Natural killer cell (primary cell): ENCODE measurements at places on chromosomes 1 and 21. TPM values are rescaled to one million over a fixed set of nuclear protein-coding genes. Genes with fewer than 3 reads are reported as not detected.

DNA sequence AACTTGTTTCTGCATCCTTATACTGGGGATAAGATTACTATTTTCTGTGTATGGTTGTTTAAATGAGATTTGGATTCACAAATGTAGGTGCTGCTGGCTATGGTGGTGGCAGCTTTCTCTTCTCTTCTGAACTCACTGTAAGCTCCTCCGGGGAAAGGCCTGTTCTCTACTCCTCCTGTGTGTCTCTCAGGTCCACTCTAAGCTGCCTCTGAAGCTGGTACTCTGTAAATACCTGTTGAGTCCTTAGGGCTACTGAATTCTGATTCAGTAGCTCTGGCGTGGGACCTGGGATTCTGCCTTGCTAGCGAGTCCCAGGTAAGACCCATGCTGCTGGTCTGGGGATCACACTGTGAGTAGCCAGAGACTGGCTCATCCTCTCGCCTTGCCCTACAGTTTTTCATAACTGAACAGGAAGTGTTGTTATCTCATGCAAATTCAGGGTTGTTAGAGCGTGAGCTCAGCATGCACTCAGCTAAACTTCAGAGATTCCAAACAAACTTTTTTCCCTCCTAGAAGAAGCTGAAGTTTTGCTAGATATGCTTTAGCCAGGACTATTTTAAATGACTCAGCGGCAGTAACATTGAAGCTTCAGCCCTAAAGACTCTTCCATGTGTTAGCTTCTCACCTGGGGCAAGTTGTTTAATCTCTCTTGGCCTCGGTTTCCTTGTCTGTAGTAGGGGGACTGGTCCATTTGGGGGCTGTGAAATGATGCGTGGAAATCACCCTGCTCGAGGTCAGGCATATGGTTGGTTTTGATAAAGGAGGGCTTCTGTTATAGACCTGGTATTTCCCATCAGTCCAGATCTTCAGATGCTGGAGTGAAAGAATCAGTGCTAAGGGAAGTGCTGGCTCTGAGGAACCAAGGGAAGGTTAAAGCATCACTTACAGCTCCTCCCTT is 271.5 kb upstream of the TMEM51 start:
- no peaks in the 10 kb centered on the region for H3K4me1 ChIP-seq
- H3K27me3 ChIP-seq = no peaks in the 10 kb centered on the region
- no peak for DNase-seq
- no peaks in the 10 kb centered on the region for H3K36me3 ChIP-seq
- no peak overlapping the region for H3K4me3 ChIP-seq

Gene EIF2D
- total RNA-seq = 31.8 TPM

DNA sequence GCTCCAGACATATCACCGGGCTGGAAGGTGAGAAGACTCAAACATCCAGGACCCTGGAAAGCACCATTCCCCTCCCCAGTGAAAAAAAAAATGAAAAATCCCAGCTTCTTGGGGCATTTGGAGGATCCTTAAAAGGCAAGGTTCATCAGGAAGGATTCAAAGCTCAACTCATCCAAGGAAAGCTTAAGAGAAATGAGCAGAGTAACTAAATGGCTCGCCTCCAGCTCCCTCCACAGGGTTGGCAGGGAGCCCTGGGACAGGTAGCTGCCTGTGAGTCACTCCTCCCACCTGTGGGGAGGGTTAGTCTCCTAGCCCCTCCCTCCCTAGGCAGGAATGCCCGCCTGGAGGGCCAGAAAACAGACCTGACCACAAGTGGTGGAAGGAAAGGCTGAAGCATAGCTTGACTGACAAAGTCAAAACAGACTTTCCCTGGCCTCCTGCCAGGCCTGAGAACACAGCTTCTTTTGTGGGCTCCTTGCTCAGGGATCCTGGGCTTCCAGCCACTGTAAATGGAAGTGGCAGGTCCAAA is 712 bp upstream of the LAMB3 start:
- H3K4me1 ChIP-seq = peaks cover 18% of the 10 kb centered on the region
- no peak overlapping the region for H3K27ac ChIP-seq
- no peaks in the 10 kb centered on the region for H3K36me3 ChIP-seq
- no peak overlapping the region for H3K4me3 ChIP-seq

Gene VASH2
- total RNA-seq = not detected

Gene PKP1
- total RNA-seq = not detected

GRCh38 chr1:206713070-206713469 is 28.4 kb downstream of the MAPKAPK2 start:
- H3K27ac ChIP-seq = peak overlapping the region; percentile 60
- DNase-seq = peak; percentile 58
- H3K36me3 ChIP-seq = no peaks in the 10 kb centered on the region
- H3K27me3 ChIP-seq = no peaks in the 10 kb centered on the region
- H3K4me1 ChIP-seq = peaks cover 61% of the 10 kb centered on the region
- H3K4me3 ChIP-seq = no peak overlapping the region

Gene SPRR2F
- total RNA-seq = not detected

DNA sequence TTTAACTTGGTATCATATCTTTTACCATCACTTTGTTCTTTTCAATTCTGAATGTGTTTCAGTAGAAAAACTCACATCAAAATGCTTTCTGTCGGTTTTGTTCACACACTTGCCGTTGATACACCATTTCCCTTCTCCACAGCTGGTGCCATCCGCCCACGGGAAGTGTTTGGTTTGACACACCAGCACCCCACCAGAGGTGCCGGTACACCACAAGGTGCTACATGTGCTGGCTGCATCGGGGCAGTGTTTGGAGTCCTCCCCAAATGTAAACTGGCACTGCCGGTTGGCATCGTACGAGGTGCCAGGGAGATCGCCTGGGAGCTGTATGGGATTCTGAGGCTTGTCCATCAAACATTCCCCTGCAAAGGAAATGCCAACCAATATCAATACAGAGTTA is 5.0 kb downstream of the ADAMTS1 start:
- H3K27me3 ChIP-seq = no peaks in the 10 kb centered on the region
- H3K4me3 ChIP-seq = no peak overlapping the region
- peaks cover 45% of the 10 kb centered on the region for H3K4me1 ChIP-seq
- DNase-seq = peak; percentile 60
- peaks cover 47% of the 10 kb centered on the region for H3K36me3 ChIP-seq

- peaks cover 44% of the 10 kb centered on the region for H3K36me3 ChIP-seq
- no peak overlapping the region for H3K27ac ChIP-seq
- peaks cover 46% of the 10 kb centered on the region for H3K4me1 ChIP-seq
- no peak overlapping the region for H3K4me3 ChIP-seq
- no peak for DNase-seq
These were observed 3.3 kb downstream of the RSRP1 start for GRCh38 chr1:25243907-25244306.

Gene CYP4A22
- total RNA-seq = not detected

- peak overlapping the region; percentile 82 for H3K27ac ChIP-seq
- H3K36me3 ChIP-seq = peaks cover 34% of the 10 kb centered on the region
- peak; percentile 47 for DNase-seq
- peaks cover 6% of the 10 kb centered on the region for H3K27me3 ChIP-seq
- H3K4me3 ChIP-seq = peak overlapping the region; percentile 79
These were observed 865 bp downstream of the ADPRS start for GRCh38 chr1:36089393-36090121.

GRCh38 chr1:75482951-75483350 is 128.0 kb downstream of the SLC44A5 start:
- H3K4me3 ChIP-seq = no peak overlapping the region
- no peak overlapping the region for H3K27ac ChIP-seq
- H3K4me1 ChIP-seq = no peaks in the 10 kb centered on the region
- H3K36me3 ChIP-seq = no peaks in the 10 kb centered on the region

Gene MX2
- total RNA-seq = 37.9 TPM

Gene CHI3L2
- total RNA-seq = 21.1 TPM

GRCh38 chr1:182688436-182689205 is 4.2 kb upstream of the RGS8 start:
- DNase-seq = no peak
- no peaks in the 10 kb centered on the region for H3K36me3 ChIP-seq
- H3K27ac ChIP-seq = no peak overlapping the region
- no peaks in the 10 kb centered on the region for H3K4me1 ChIP-seq

DNA sequence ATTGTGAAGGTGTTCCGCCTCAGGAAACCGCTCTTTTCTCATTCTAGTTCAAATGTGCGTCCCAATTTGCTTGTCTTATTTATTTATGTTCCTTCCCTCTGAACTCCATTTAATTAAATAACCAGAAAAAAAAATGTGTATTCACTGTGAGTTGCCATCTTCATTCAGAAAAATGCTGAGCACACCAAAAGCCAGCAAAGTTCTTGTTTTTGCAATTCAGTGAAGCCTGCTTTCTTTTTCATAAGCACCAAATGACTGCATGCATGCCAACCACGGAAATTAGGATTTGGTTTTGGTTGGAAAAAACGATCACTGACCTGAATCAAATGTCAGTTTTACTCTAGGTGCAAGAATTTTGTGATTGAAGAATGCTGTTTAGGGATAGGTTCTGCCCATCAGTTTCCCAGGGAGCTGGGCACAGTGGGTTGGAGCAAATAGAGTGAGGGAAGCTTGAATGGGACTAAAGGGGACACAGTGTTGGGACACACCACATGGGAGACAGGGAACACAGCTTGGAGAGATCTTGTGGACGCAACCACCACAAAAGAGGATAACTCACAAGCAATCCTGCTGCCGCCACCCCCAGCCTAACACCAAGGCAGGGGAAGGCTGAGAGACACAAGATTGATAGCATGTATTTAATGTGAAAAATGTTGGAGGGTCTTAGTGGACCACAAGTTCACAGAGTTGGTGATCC is 183.4 kb upstream of the GALNT2 start:
- no peak overlapping the region for H3K27ac ChIP-seq
- H3K4me3 ChIP-seq = no peak overlapping the region
- H3K27me3 ChIP-seq = no peaks in the 10 kb centered on the region
- DNase-seq = no peak

DNA sequence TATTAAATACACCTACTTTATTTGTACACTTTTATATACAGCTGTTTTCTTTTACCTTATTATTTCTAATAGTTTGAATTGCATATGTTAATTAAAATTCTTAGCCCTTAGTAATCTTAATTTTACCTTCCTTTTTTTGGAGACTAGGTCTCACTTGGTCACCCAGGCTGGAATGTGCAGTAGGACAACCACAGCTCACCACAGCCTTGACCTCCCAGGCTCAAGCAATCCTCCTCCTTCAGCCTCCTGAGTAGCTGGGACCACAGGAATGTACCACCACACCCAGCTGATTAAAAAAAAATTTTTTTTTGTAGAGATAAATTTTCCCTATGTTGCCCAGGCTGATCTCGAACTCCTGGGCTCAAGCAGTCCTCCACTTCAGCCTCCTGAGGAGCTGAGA is 15.0 kb upstream of the SDC3 start:
- H3K27me3 ChIP-seq = no peaks in the 10 kb centered on the region
- peaks cover 2% of the 10 kb centered on the region for H3K4me1 ChIP-seq
- DNase-seq = no peak

DNA sequence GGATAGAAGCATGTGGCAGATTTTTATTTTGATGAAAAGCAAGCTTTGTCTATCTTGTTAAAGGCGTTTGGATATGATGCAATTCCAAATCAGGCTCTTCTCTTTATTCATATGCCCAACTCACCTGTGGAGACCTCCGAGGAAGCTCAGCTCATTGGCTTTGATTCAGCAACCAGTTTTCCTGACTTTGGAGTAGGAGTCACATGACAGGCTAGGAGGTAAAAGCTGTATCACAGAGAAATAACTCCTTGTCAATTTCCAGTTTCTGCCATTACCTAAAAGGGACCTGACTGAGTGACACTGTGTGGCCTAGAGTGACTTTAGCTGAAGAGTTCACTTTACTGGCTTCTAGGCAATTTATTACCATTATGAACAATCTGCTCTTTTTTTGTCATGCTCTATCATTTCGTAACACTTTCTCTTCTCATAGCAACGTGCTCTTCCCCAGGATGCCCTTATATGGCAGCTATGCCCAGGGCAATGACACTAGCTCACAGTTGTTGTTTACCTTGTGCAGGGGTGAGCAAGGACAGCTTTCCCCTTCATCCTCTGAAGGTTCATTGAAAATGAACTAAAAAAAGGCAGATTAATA is 107.2 kb downstream of the KCNK1 start:
- no peak overlapping the region for H3K4me3 ChIP-seq
- no peaks in the 10 kb centered on the region for H3K27me3 ChIP-seq
- no peak for DNase-seq

Gene PRDM16
- 0.64 TPM for total RNA-seq

Gene PROK1
- total RNA-seq = not detected

Gene KRTAP13-1
- not detected for total RNA-seq

DNA sequence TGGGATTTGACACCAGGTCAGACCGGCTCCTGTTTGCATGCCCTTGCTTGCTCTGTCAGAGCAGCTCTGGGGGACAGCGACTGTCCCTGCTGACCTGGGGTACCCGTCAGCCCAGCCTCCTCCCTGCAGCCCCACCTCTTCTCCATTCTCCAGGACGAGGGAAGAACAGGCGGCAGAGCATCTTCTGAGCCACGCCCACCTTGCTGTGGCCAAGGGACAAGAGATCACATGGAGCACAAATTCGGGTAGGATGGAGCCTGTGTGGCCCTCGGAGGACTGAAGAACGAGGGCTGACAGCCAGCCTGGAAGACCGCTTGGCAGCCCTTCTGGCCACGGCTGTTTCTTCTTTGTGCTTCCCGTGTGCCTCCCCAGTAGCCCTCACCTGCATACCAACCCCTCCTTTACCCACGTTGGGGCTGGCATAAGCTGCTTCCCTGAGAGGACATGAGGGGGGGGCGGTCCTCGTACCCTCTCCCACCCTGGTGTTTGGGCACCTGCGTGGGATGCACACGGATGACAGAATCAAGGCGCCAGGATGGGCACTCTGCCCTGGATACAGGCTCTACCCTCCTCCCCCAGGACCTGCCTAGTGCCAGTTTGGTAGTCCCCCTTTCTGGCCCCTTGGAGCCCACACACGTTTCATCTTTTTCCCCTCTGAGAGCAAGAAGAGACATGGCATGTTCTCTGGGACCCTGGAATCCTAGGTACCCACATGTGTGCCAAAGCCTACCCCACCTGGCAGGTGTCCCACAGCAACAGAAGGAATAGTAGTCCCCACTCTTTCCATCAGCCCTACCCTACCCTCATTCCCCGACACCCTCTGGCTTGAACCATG is 26.9 kb downstream of the CDK18 start:
- no peak overlapping the region for H3K27ac ChIP-seq
- H3K4me1 ChIP-seq = peaks cover 10% of the 10 kb centered on the region

Gene VANGL2
- 0.08 TPM for total RNA-seq

Gene PITHD1
- 84.1 TPM for total RNA-seq

GRCh38 chr1:231806623-231807495 is 180.3 kb downstream of the DISC1 start:
- peak; percentile 29 for DNase-seq
- no peak overlapping the region for H3K4me3 ChIP-seq
- no peaks in the 10 kb centered on the region for H3K4me1 ChIP-seq
- no peaks in the 10 kb centered on the region for H3K36me3 ChIP-seq
- H3K27me3 ChIP-seq = no peaks in the 10 kb centered on the region

GRCh38 chr1:93692451-93692861 is 10.8 kb upstream of the BCAR3 start:
- H3K27me3 ChIP-seq = no peaks in the 10 kb centered on the region
- H3K4me3 ChIP-seq = no peak overlapping the region
- H3K27ac ChIP-seq = no peak overlapping the region
- peaks cover 26% of the 10 kb centered on the region for H3K4me1 ChIP-seq

Gene TNN
- not detected for total RNA-seq

Gene TMCC2
- 1.1 TPM for total RNA-seq
